ENCODE measurements at places on chromosomes 2 and 18. TPM values are rescaled to one million over a fixed set of nuclear protein-coding genes. Genes with fewer than 3 reads are reported as not detected.
A peak's percentile ranks its signal among the peaks of the same experiment; 100 is the strongest.

DNA sequence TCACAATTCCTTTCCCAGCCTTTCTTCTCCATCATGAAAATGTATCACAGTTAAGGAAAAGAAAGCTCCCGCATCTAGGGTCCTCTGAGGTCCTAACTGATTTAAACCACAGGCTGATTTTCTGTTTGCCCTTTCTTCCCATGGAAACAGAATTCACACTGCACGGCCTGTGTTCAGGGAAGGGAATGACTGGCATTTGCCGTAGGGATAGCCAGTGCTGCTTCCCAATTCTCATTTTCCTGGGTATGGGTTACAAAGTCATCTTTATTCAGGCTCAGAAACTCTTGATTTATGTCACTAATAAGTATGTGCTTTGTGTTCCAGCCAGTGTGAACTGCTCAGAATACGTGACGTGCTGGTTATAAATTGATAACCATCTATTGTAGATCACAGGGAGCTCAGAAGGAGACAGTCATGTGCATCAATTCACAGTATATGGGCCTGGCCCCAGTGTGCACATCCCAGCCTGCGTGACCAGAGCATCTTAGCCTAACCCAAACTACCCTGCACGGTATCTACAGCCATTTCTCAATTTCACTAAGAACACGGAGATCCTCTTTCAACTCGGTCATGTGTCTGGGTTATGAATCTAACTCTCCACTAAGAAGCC is 163.3 kb downstream of the LRRC30 start:
- no peak for DNase-seq

DNA sequence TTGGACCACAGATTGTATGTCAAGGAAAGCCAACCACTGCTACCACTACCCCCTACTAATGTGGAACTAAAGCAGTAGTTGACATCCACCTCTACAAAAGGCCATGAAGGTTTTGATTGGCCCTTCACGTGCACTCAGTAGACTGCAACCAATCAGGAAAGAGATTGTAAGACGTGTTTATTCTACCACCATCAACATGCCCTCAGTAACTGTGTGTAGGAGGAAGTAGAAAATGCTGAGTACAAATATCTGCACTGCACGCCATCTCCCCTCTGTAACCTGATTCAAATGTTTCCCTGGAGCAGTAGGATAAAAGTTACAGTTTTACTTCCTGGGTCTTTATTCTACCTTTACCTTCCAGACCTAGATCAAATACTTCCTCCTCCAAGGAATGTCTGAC is 2.9 kb upstream of the CASP10 start:
- no peak for DNase-seq

DNA sequence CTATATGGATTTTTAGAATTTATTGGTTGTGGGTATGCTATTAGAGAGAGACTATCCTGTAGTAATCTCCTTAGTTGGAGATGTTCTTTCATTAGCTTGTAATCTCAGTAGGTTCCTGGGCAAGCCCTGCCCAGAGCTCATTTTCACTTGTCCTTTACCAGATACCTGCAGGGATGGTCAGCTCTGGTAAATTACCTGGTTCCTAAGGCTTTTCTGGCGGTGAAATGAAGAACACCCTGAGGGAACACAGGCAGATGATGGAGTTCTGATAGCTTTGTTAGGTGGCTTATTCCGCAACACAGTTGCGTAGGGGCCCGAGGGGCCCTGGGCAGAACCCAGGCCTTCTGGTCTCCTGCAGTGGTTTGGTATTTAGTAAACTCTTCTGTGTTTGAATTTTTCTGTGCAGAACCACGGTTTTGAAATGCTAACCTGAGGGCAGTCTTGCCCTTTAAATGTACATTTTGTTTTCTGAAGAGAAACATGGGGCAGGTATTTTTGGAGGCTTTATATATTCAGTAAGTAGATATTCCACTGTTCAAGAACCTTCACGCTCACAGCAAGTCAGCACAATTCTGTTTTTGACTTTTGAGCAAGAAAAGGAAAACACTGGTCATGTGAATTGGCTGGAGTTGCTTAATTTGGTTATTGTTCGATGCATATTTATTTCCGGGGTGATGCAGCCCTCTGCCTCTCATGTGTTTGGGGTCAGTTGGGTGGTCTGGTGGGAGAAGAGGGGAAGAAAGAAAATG is 22.4 kb downstream of the ZNF532 start:
- peak; percentile 26 for DNase-seq

LOXL3 gene
- total RNA-seq = 8.0 TPM

GLI2 gene
- total RNA-seq = 17.0 TPM

TMEM169 gene
- total RNA-seq = 3.6 TPM

TMEM37 gene
- 18.0 TPM for total RNA-seq

Data from endodermal cell (in vitro differentiated cells).